ENCODE measurements at places on chromosomes 1 and 21.

- no peaks in the 10 kb centered on the region for H3K27me3 ChIP-seq
- no peaks in the 10 kb centered on the region for H3K36me3 ChIP-seq
- DNase-seq, result no peak
Measured at GRCh38 chr1:210907251-210907805, 226.6 kb downstream of the KCNH1 start.

- DNase-seq, result no peak
- H3K27ac ChIP-seq, result no peak overlapping the region
- H3K27me3 ChIP-seq, result no peaks in the 10 kb centered on the region
- no peaks in the 10 kb centered on the region for H3K36me3 ChIP-seq
- H3K4me3 ChIP-seq, result no peak overlapping the region
Measured at GRCh38 chr1:68271596-68271995, 39.3 kb upstream of the WLS start.

GRCh38 chr1:26915204-26915842, 1.5 kb upstream of the NR0B2 start:
- H3K4me3 ChIP-seq, result no peak overlapping the region
- H3K27me3 ChIP-seq, result no peaks in the 10 kb centered on the region
- H3K36me3 ChIP-seq, result no peaks in the 10 kb centered on the region
- H3K27ac ChIP-seq, result peak overlapping the region; percentile 82

DNA sequence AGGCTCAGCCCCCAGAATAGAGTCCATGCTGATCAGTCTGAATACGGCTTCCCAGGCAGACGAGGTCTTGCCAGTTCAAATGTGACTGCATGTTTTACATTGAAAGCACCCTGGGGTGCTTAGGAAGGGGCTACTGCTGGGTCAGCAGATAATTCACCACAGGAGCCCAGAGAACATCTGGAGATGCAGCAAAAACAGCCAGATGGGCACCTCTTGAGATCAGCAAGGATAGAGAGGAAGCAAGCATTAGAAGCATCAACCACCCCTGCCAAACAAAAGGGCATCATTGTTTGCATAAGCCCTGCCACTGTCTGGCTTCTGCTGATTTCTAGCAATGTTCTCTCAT, 403.1 kb downstream of the RRAGC start:
- no peak overlapping the region for H3K27ac ChIP-seq
- H3K36me3 ChIP-seq, result no peaks in the 10 kb centered on the region

GRCh38 chr1:43357251-43357650, 1.5 kb upstream of the CDC20 start:
- peak overlapping the region; percentile 97 for H3K27ac ChIP-seq
- H3K4me3 ChIP-seq, result no peak overlapping the region
- no peaks in the 10 kb centered on the region for H3K36me3 ChIP-seq
- DNase-seq, result no peak

DNA sequence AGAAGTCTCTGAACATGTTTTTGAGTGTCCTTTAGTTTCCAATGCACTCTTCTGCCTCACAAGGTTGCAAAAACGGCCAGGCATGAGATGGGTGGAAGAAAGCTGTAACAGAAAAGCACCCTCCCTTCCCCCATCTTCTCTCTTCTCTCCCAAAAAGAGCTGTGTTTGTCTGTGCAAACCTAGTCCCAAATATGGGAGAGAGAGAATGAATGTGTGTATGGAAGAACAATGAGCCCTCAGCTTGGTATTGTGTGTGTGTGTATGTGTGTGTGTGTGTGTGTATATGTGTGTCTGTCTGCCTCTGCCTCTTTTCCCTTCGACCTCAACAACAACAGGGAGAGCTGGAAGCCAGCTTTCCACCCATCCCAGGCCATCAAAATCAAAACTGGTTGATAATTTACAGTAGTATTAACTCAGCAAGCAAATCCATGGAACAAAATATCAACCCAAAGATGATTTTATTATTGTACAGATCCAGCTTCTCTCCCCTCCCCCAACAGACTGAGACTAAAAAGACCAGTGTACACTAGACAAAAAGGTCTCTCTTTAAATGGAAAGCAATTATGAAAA, 1.8 kb downstream of the RERE start:
- peak overlapping the region; percentile 96 for H3K27ac ChIP-seq
- no peaks in the 10 kb centered on the region for H3K36me3 ChIP-seq

DNA sequence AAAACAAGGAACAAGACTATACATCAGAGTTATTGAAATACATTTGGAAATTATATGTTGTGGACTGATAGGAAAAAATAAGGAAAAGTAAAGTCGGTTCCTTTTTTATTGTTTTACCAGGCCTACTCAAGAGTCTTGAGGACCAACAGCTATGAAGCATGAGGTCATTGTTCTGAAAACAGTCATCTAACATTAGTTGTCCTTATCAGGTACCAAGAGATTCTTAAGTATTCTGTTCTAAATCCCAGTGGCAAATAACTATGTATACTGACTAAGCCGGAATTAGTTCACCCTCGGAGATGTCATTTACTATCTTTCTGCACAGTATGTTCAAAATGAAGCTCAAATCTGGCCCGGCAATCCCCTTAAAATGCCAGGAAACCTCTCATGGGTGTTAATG, 585 bp downstream of the ADGRL4 start:
- H3K27me3 ChIP-seq, result peaks cover 9% of the 10 kb centered on the region
- no peak for DNase-seq
- peak overlapping the region; percentile 20 for H3K27ac ChIP-seq

GRCh38 chr1:39901464-39901713, 328 bp downstream of the MYCL start:
- H3K36me3 ChIP-seq, result no peaks in the 10 kb centered on the region
- peak; percentile 53 for DNase-seq
- H3K4me1 ChIP-seq, result peaks cover 22% of the 10 kb centered on the region
- H3K27me3 ChIP-seq, result peaks cover 53% of the 10 kb centered on the region

GRCh38 chr1:186550832-186551231, 89.9 kb upstream of the PDC start:
- H3K36me3 ChIP-seq, result no peaks in the 10 kb centered on the region
- H3K4me3 ChIP-seq, result no peak overlapping the region
- no peaks in the 10 kb centered on the region for H3K4me1 ChIP-seq
- H3K27me3 ChIP-seq, result no peaks in the 10 kb centered on the region
- no peak for DNase-seq
- H3K27ac ChIP-seq, result no peak overlapping the region

- peak; percentile 20 for DNase-seq
- peaks cover 8% of the 10 kb centered on the region for H3K4me1 ChIP-seq
- no peaks in the 10 kb centered on the region for H3K27me3 ChIP-seq
- no peaks in the 10 kb centered on the region for H3K36me3 ChIP-seq
- H3K27ac ChIP-seq, result peak overlapping the region; percentile 91
- H3K4me3 ChIP-seq, result peak overlapping the region; percentile 86
Measured at GRCh38 chr1:185045814-185046492, 595 bp downstream of the RNF2 start.

Data from transverse colon (tissue), 4 donors.